Ureter (tissue), 1 donor: ENCODE measurements at places on chromosomes 5 and 9. TPM values are rescaled to one million over a fixed set of nuclear protein-coding genes. Genes with fewer than 3 reads are reported as not detected.

- DNase-seq: no peak
Measured at GRCh38 chr5:95840956-95841705, 18.6 kb upstream of the GLRX start.

- no peak for DNase-seq
Measured at GRCh38 chr5:178081571-178082243, 31.6 kb upstream of the N4BP3 start.

DNA sequence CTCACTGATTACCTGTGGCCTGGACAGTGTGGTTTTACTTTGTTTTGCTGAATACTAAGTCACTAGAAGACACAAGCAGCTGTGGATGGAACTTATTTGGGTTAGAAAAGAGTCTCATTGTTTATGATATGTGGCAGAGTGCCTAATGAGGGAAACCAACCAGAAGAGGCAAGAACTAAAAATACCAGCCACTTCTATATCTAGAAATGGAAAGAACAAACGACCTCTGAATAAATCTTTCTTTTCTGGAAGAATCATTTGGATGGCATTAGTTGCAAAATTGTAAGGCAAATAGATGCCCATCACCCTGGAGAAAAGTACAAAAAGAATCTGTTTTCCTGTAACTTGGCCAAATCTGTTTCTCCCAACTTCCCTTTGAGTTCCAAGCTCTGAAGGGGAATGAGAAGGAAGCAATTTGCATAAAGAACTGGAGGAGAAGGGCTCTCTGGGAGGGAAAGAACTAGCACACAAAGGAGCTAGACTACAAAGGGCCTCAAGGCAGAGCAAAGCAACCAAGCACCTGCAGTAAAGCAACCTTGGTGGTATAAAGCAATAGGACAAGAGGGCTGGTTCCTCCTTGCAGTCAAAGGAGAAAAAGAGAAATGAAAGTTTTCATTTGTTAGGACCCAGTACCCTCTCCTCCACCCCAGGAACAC lies 455.4 kb downstream of the CAAP1 start:
- DNase-seq: no peak

The GBGT1 gene
- total RNA-seq: 17.2 TPM
